Kidney (tissue), 22 donors: ENCODE measurements at places on chromosomes 2 and 18.
A peak's percentile ranks its signal among the peaks of the same experiment; 100 is the strongest.

GRCh38 chr2:135612319-135612718 lies 81.0 kb downstream of the R3HDM1 start:
- no peak for DNase-seq
- no peaks in the 10 kb centered on the region for H3K36me3 ChIP-seq
- H3K27me3 ChIP-seq, result no peaks in the 10 kb centered on the region
- H3K4me3 ChIP-seq, result no peak overlapping the region
- no peaks in the 10 kb centered on the region for H3K4me1 ChIP-seq

- no peaks in the 10 kb centered on the region for H3K27me3 ChIP-seq
- DNase-seq, result no peak
- H3K27ac ChIP-seq, result no peak overlapping the region
- no peaks in the 10 kb centered on the region for H3K4me1 ChIP-seq
- H3K4me3 ChIP-seq, result no peak overlapping the region
These were observed 114.1 kb upstream of the TEX51 start for GRCh38 chr2:126784621-126785020.

GRCh38 chr2:201432621-201433393 lies 18.5 kb downstream of the TRAK2 start:
- no peaks in the 10 kb centered on the region for H3K36me3 ChIP-seq
- no peaks in the 10 kb centered on the region for H3K27me3 ChIP-seq
- H3K27ac ChIP-seq, result peak overlapping the region; percentile 18
- H3K4me1 ChIP-seq, result peaks cover 3% of the 10 kb centered on the region
- H3K4me3 ChIP-seq, result no peak overlapping the region
- peak; percentile 71 for DNase-seq

DNA sequence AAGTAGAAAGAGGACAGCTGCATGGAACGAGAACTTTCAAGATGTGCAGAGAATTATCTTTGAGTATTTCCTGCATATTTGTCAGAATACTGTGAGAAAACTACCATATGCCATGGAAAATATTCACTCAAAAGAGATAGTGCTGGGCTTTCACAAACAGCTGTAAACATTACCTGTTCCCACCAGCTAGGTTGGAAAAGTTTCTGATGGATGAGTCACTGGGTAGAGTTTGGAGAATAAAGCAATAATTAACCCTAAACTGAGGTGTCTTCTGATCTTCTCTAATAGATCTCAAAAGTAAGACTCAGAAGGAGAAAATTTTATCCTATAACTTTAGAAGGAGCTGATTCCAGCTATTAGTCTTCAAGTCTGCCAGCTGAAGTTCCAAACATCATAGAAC lies 3.9 kb upstream of the FSIP2 start:
- H3K4me3 ChIP-seq, result no peak overlapping the region
- no peaks in the 10 kb centered on the region for H3K4me1 ChIP-seq
- H3K36me3 ChIP-seq, result no peaks in the 10 kb centered on the region
- H3K27me3 ChIP-seq, result no peaks in the 10 kb centered on the region
- H3K27ac ChIP-seq, result no peak overlapping the region
